Coronary artery (tissue), 2 donors: ENCODE measurements at places on chromosomes 5 and 9.
A peak's percentile ranks its signal among the peaks of the same experiment; 100 is the strongest.

- DNase-seq: no peak
Measured at GRCh38 chr9:126049896-126050604, 276.6 kb upstream of the MVB12B start.

GRCh38 chr5:59893429-59894227 lies at the start of gene PDE4D:
PDE4D (minus strand) TSS chr5:59893726.
- DNase-seq: peak; percentile 72

DNA sequence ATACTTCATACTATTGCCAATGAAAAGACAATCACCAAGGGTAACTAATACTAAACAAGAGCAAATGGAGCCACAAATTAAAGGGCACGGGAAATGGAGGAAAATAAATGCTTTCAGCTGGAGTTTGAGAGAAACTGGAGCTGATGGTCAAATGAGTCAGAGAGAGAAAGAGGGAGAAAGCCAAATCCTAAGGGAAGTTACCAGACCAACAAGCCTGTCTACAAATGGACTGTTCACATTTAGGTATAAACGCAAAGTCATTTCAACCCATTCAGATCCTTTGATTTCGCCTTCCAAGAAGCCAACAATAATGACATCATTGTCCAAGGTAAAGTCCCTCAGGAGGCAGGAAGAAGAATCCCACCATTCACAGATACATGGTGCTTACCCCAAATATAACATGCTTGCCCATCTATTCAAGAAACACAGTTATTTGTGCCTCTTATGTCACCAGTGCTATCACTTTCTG lies 351.8 kb downstream of the RAB3C start:
- no peak for DNase-seq

GRCh38 chr5:153896117-153896516 lies 142.6 kb downstream of the FAM114A2 start:
- DNase-seq: no peak

DNA sequence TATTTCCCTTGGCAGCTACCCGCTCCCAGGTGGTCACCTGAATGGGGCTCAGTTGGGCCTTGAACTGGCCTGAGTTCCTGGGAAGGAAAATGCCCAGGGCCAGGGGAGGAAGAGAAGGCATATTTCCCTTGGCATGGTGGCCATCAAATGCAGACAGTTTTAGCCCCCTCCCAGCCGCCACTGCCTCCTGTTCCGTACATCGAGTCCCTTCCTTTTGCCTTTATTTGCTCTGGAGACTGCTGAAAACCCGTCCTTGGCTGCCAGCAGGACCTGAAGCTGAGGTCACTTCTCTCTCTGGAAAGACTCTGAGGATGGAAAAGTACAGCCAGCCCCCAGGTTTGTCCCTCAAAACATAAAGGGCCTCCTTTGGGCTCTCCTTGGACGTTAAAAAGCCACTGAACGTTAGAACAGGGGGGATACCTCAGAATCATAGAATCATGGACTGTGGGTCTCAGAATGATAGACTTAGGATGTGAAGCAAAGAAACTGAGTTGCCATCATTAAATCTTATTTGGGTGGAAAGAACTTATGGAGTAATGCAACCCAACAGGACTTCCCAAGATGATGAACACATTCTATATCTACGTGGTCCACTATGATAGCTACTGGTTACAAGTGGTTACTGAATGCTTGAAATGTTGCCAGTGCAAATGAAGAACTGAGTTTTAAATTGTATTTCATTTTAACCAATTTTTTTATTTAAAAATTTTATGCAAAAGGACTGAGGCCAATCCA lies 7.1 kb downstream of the SPARC start:
- DNase-seq: no peak

- DNase-seq: no peak
Measured at GRCh38 chr5:110536120-110537115, 190.1 kb downstream of the TMEM232 start.

DNA sequence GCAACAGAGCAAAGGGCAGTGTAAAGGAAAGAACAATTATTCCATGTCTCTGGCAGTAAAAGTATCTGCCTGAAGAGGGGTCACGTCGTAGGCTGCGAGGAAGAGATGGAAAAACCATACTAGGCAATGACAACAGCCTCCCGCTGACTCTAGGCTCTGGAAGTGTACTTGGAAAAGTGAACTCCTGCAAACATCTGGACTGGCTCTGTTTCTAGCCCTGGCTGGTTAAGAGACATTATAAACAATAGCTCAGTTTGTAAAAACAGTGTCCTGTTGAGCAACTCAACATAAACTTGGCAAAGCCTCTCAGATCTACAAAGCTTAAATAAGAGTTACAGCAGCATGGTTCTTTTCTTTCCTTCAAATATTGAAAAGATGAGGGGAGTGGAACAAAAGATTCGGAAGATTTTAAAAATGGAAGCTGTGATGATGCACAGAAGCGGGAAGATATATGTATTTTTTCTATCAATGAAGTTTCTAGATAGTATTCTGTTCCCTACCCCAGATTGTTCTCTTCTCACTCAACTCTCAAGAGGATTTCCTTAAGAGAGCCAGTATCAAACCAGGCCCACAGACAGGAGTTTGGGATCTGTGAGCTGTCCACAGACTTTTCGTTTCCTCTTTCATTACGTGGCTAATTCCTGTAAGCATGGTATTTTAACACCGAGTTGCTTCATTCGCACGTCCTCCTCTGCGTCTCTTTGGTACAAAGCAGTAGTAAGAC lies 79.4 kb downstream of the SPTLC1 start:
- DNase-seq: no peak

DNA sequence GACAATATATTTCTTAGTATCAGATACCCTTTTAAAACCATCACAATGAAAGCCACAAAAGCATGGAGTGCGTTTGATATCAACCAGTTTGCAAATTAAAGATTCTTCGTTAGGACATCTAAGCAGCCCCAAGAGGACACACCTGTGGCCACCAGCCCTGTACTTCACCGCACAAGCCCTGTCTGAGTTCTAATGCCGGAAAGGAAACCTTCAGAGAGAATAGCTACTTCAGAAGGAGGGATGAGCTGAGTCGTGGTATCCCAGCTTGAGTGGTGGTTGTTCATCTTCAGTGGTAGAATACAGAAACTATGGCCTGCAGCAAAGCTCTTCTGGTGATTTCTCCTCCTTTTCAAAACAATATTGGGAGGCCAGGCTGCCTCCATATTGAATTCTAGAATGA lies 319.6 kb downstream of the FBXL7 start:
- DNase-seq: no peak

DNA sequence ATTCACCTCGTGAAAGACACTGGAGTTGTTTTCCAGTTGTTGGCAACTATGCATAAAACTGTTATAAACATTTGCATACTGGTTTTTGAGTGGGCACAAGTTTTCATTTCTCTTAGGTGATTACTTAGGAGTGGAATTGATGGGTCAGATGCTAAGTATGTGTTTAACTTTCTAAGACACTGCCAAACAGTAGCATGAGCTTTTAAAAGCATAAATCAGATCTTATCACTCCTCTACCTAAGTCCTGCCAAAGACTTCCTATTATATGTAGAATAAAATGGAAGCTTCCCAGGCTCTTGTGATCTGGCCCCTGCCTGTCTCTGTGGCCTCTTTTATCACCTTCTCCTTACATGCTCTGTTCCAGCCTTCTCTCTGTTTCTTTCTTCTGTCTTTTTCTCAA lies 72.6 kb downstream of the SH3RF2 start:
- no peak for DNase-seq
